Fibroblast of villous mesenchyme (primary cell): ENCODE measurements at places on chromosomes 13 and 19. TPM values are rescaled to one million over a fixed set of nuclear protein-coding genes. Genes with fewer than 3 reads are reported as not detected.

LILRA1 gene
- total RNA-seq: not detected in 2 replicates

GRCh38 chr19:33125929-33126388 is 6.0 kb upstream of the WDR88 start:
- DNase-seq: peak; percentile 73

- DNase-seq: no peak
Measured at GRCh38 chr13:63024458-63024857, 1608.8 kb upstream of the PCDH20 start.

GRCh38 chr13:92480387-92480786 is 746.2 kb upstream of the GPC6 start:
- DNase-seq: no peak

- DNase-seq: peak; percentile 78
Measured at GRCh38 chr19:18785179-18786124, 5.7 kb downstream of the COMP start.

- DNase-seq: no peak
Measured at GRCh38 chr19:40571005-40571318, 5.7 kb upstream of the SHKBP1 start.

PGLYRP2 gene
- not detected in 2 replicates for total RNA-seq

DNA sequence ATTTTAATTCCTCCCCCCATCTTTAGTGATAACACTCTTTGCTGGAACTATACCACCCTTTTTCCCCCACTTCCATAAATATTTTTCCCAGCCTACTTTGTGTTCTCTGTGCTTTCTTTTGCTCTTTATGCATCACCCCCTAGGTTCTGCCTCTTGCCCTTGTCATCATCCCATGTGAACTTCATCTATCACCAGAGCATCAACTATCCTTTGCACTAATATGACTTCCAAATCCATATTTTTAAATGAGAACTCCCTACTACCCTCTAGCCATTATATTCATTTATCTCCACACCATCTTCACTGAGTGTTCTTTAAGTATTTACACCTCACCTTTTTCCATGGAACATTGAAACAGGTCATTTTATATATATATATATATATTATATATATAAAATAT is 452.7 kb downstream of the FOXO1 start:
- DNase-seq: no peak

- no peak for DNase-seq
Measured at GRCh38 chr19:46978171-46978869, 41.3 kb upstream of the NPAS1 start.

ARHGEF1 gene
- total RNA-seq: 35.0 and 38.3 TPM in 2 replicates
